ENCODE measurements at places on chromosomes 7 and 10.

- no peak for DNase-seq
Observed at GRCh38 chr7:37960483-37960882, 40.0 kb downstream of the EPDR1 start.

DNA sequence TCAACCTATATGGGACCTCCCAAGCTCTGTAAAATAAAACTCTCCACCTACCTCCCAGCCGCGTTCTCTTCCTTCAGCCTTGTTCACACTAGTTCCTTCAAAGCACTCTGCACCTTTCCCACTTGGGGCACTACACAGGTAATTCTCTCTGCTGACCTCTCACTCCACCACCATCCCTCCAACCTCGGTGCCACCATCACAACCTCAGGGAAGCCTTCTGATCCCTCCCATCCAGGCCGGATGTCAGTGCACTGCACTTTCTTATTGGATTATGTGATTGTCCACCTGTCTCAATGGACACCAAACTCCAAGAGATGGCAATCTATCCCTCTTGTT, 7.0 kb downstream of the LARP4B start:
- no peak for DNase-seq

GRCh38 chr10:49593998-49594397, 16.1 kb upstream of the SLC18A3 start:
- DNase-seq, result no peak

- DNase-seq, result no peak
Observed at GRCh38 chr10:86062198-86062550, 304.4 kb downstream of the GRID1 start.

- DNase-seq, result no peak
Observed at GRCh38 chr7:18004372-18004771, 23.3 kb downstream of the PRPS1L1 start.

DNA sequence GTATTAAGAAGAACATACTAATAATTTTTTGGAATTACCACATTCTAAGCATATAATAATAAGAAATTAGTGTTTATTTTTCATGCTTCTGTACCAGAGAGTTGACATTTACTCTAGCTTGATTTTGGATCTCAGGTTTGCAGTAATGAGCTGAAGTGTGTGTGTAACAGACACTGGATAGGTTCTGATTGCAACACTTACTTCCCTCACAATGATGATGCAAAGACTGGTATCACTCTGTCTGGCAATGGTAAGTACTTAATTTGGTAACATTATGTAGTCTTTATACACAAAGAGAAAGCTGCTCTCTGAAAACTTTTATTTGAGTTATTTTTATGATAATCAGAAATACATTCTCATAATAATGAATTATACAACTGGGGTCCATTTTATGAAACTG, 54.1 kb downstream of the SRI start:
- DNase-seq, result peak; percentile 18

DNA sequence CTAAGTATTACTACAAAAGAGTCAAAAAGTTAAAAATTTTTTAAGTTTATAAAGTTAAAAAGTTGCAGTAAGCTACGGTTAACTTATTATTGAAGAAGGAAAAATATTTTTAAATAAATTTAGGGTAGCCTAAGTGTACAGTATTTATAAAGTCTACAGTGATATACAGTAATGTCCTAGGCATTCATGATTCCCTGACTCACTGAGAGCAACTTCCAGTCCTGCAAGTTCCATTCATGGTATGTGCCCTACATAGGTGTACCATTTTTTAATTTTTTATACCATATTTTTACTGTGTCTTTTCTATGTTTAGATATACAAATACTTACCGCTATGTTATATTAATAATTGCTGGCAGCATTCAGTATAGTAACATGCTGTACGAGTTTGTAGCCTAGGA, 92.3 kb downstream of the CTNNA3 start:
- DNase-seq, result no peak

Data from NB4 (cell line).